ENCODE measurements at places on chromosomes 12 and 14.
A peak's percentile ranks its signal among the peaks of the same experiment; 100 is the strongest.

DNA sequence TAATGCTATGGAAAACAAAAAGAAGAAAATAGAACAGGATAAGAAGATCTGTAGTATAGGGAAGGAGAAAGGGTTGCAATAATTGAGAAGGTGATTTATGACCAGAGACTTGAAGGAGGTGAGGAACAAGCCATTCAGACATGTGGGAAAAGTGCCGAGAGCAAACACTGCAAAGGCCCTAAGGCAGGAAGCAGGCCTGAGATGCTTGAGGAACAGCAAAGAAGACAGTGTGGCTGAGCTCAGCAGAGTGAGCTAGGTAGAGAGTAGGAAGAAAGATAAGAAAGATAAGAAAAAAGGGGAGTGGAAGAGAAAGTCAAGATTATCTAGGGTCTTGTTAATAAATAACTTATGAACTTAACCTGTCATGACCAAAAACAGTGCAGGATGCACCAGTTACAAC is 671.8 kb downstream of the RPS29 start:
- DNase-seq = no peak

- DNase-seq = no peak
These were observed at the start of gene PELI2 for GRCh38 chr14:56117765-56118610. PELI2 (plus strand) TSS chr14:56118411; CDS start chr14:56118661, 250 bp downstream.

GRCh38 chr14:97638864-97639263 is 841.7 kb downstream of the VRK1 start:
- no peak for DNase-seq

DNA sequence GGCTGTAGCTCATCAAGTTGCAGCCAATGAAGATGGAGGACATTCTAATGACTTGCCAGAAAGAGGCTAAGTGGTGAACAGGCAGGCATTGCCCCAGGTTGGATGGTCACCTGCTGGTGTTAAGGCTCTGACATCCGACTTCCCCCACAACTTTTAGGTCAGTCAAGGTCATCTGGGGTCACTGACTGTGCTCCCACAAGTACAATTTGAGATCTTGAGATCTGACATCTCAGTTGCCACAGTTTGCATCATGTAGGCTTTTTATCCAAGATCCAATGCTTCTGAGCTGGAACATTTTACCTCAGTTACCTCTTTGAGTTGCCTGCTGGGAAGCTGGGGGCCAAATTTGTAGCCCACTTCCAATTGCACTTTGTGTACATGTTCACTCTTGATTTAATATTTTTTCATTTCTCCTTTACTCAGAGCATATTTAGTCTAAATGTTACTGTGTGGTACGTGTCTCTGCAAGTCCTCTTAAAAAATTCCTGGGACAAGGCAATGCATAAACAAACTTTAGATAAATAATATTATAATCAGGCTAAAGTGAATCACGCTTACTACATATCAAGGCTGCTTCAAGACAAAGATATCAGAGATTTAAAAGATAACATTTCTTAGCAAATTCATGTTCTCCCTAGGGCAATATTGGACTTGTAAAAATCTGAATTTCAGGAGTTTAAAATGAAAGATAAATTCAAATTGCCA is 61.4 kb downstream of the SEL1L start:
- DNase-seq = no peak

GRCh38 chr12:575948-576614 is 87.2 kb downstream of the NINJ2 start:
- DNase-seq = no peak

DNA sequence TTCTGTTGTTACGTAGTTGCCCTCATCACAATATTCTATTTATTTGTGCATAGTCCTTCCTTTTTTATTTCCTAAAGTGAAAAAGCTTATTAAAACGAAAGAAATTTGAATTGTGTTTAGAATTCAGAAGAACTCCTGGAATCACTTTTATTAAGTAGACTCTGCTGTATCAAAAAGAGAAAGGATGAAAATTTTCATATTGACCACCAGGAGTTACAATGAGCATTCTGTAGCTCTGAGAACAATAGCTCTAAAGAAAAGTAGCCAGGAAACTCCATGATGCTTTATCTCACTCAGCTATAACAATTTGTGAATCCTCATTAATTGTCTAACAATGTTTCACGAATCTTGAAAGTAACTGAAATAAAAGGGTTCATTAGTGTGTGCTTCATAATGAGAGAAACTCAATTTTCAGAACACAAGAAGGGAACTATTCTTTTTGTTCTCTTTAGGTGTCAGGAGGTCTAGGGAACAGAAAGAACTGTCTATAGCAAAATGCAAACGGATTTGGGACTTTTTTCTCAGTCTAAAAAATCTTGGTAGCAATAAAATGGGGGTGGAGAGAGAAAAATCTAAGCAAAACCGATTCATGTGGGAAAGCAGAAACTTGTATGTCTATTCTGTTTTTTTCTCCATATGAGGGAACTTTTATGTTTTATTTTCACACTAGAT is 19.3 kb downstream of the ASCL1 start:
- DNase-seq = no peak

- DNase-seq = no peak
These were observed 274.2 kb downstream of the ETNK1 start for GRCh38 chr12:22899184-22899583.

- DNase-seq = no peak
These were observed 1.2 kb upstream of the SMIM41 start for GRCh38 chr12:52078276-52078675.

DNA sequence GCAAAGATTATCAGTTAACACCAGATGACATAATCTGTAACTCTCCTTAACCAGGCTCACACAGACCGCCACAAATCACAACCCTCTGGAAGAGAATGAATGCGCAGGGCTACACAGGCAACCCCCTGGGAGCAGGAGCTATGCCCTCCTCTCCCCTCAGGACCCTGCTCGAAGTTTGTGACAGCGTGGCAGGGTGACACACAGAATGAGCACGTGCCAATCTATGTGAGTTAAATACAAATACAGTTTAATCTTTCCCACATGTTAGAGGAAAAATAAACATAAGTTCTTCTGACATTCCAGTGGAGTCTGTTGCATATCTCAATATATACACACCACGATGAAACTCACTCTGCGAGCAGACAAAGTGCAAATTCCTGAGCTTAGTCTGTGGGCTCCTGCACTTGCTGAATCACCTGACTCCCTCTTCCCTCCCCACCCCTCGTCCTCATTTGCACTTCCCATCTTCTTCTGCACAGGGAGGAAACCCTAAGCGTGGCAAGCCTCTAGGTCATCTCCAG is 37.6 kb downstream of the BCAT1 start:
- no peak for DNase-seq

DNA sequence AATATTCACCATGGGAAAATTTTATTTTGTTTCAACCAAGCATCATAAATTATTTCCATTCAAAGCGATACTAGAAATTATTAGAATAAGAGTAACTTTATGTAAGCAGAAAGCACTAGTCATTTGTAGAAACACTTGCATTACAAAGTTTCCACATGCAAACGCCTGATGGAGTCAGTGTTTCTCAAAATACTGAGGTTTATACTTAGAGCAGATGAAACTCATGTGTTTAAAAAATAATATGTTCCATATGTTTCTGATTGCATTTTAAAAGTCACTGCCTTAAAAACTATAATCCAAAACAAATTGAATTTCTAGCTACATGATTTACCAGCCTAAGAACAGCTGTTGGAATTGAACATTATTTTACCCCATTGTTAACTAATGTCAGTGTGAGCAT is 1246.4 kb downstream of the SLC16A7 start:
- DNase-seq = no peak

DNA sequence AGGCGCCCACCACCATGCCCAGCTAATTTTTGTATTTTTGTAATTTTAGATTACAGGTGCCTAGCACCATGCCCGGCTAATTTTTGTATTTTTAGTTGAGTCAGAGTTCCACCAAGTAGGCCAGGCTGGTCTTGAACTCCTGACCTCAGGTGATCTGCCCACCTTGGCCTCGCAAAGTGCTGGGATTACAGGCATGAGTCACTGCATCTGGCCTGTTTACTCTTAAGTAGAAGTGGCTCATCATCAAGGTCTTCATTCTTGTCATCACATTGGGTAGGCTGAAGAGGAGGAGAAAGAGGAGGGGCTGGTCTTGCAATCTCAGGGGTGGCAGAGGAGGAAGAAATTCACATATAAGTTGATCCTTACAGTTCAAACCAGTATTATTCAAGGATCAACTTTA is 152.4 kb upstream of the ATP2B1 start:
- DNase-seq = no peak

DNA sequence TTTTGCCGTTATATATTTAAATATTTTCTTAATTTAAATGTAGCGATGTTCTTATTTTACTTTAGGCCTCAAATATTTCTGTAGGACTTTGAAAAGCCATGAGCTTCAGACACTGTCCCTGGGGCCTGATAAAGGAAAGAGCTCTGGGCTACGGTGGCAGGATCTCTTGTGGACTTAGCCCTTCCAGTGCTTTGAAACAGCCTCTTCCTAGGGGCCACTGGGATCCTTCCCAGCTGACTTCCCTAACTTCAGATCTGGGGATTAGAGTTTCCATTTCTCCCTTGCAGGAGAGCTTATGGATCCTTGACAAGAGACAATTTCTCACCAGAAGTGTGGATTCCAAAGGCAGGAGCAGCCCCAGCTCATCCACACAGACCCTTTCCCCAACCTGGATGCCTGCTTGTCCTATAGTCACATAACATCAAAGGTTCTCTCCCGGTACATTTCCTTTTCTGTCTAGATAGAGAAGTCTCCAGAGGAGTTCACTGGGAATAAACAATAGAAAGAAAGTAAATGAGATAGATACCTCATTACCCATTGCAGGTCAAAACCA is 221.4 kb downstream of the TTC6 start:
- no peak for DNase-seq

GRCh38 chr14:61048640-61049039 is 67.6 kb downstream of the SLC38A6 start:
- no peak for DNase-seq

DNA sequence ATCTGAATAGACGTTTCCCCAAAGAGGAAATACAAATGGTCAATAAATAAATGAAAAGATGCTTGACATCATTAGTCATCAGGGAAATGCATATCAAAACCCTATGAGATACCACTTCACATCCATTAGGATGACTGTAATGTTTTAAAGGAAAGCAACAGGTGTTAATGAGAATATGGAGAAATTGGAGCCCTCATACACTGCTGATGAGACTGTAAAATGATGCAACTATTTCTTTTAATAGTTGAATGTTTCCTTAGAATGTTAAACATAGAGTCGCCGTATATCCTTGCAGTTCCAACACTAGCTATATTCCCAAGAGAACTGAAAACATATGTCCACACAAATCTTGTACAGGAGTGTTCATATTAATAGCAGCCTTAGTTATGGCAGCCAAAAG is 133.2 kb downstream of the SLC38A4 start:
- no peak for DNase-seq

DNA sequence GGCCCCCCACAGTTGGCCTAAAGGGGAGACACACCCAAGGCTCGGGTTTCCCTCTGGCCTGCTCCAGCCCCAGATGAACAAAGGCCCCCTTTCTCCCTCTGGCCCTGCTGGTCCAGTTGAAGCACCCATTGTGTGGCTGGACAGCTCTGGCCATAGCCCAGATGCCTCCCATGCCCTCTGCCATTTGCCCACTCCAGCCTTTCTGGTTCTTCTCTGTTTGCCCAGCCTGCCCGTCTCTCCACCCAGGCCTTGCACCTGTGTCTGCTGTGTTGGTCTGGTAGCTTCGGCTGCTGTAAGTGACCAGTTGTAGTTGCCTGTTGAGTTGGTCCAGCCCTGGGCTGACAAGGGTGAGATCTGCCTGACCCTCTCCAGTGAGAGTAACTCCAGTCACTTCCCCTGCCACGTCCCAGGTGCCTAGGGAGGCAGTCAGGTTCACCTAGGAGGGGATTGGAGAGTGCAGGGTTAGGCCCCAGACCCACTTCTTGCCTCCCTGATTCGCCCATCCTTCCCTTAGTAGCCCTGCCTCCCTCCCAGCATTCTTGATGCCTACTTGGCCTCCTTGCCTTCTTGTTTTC is 3.0 kb downstream of the B4GALNT1 start:
- peak; percentile 87 for DNase-seq

- no peak for DNase-seq
These were observed at the start of gene LRP1-AS for GRCh38 chr12:57146961-57147944. LRP1-AS (minus strand) TSS chr12:57147619.

- DNase-seq = no peak
These were observed 68.2 kb downstream of the E2F7 start for GRCh38 chr12:76997011-76997780.

GRCh38 chr12:19688532-19688931 is 249.2 kb downstream of the AEBP2 start:
- DNase-seq = no peak

- DNase-seq = peak; percentile 97
These were observed at the start of gene ACVR1B for GRCh38 chr12:51951199-51951842. ACVR1B (plus strand) TSS chr12:51951699; CDS start chr12:51951744, 45 bp downstream.

DNA sequence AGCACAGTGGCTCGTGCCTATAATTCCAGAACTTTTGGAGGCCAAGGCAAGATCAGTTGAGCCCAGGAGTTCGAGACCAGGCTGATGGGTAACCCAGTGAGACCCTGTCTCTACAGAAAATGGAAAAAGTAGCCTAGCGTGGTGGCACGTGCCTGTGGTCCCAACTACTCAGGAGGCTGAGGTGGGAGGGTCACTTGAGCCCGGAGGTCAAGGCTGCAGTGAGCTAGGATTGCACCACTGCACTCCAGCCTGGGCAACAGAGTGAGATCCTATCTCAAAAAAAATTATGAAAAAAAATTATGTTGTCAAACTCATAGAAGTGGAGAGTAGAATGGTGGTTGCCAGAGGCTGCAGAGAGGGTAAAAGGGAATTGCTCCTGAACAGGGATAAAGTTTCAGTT is 3.6 kb upstream of the LRCOL1 start:
- DNase-seq = no peak

DNA sequence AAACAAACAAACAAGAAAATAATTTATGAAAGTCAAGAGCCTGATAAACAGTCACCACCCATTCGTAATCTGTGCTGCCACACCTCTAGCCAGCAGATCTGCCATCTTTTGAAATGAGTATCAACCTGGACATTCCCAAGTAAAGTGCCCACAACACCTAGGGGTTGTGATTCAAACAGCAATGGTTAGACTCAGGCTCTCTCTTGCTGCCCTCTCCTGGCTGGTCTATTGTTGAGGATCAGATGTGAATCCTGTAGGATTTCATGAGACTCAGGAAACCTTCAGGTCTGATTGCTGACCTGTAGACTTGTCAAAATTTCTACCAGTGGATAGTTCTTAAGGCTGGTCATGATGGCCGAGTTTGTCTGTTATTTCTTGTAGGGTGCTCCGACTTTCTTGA is 26.8 kb downstream of the DGLUCY start:
- DNase-seq = no peak

GRCh38 chr14:63899953-63900352 is 47.1 kb downstream of the SYNE2 start:
- no peak for DNase-seq
